ENCODE measurements at places on chromosomes 12 and 14.

DNA sequence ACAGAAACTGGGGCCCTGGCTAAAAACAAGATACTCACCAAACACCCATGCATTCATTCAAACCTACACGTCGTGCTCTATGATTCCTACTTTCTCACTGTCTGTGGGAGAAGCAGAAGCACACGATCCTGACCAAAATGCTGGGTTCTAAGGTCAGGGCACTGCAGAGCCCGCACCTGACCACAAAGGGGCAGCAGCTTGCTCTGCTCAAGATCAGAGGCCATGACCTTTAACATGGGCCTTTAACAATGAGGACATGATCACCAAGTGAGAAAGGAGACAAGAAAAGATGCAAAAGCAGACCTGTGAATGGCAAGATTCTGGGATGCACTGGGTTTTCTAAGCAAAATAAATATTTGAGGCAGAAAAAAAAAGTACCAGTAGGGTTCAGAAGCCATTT, 40.1 kb upstream of the VPS33A start:
- DNase-seq = no peak

DNA sequence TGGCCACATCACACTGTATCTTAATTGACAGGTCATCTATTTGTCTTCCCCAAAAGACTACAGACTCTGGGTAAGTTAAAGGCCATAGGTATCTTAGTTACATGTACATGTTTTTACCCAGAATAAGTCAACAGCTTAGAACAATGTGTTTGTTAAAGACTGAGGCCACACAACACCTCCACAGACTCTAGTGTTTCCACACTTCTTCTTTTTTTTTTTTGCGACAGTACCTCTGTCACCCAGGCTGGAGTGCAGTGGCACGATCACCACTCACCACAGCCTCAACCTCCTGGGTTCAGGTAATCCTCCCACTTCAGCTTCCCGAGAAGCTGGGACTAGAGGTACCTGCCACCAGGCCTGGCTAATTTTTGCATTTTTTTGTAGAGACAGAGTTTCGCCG, 1.3 kb downstream of the GPN3 start:
- DNase-seq = no peak

DNA sequence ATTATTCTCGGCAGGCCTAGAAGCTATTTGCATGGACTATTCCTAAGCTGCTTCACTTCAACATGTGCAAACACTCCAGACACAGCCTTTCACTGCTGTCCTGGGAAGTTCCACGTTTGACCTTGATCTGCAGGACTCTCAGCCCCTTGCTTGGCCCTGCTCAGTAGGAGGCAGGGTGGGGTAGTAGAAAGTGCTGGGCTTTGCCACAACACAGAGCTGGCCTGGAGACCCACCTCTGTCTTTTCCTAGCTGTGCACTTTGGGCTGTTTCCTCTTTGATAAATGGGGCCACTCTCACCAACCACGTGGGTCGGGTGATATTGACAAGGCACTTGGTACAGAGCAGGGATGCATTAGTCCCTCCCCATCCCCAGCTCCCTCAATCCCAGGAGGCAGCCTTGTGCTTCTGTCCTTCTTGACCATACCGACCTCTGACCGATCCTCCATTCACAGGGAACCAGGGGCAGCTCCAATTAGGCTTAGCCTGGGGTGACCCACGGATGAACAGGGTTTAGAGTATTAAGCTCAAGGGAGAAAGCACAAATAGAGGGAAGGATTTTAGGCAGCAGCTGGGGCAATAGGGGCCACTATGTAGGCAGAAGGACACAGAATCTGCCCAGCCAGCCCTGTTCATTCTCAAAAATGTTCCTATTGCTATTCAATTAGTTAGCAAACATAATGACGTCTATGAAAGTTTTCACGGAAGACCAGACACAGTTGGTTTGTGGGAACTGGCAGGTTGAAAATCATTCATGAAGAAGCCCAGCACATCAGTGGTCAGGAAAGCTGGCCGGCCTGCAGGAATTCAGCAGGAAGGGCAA, 63.3 kb downstream of the SYNE3 start:
- no peak for DNase-seq

DNA sequence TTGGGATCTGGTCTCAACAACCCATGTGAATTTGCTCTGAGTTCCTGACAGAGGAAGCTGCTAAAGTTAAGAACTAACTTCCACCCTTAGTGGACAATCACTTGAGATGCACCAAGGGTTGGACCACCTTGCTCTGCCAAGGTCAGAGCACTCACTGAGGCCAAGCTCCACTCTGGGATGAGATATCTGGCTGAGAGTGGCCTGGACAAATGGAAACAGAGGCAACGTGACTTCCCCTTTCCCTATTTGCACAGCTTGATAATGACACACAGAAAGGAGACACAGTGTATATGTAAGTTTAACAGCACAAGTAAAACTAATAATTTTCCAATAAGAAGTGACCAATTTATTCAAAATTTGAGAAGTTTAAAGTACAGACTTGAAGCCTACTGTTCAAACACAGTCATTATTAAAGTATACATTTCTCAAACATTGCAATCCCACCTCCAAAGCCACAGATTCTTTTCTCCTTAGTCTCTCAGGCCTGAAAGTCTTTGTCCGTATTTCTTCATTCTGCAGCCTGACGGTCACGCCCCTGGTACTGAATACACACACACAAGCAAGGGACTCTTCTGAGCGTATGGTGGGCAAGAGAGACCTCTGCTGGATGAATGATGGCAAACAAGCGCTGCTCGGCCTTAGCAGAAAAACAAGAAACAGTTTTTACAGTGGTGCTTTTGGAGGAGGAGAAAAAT, 28.6 kb downstream of the TMEM30B start:
- peak; percentile 83 for DNase-seq

DNA sequence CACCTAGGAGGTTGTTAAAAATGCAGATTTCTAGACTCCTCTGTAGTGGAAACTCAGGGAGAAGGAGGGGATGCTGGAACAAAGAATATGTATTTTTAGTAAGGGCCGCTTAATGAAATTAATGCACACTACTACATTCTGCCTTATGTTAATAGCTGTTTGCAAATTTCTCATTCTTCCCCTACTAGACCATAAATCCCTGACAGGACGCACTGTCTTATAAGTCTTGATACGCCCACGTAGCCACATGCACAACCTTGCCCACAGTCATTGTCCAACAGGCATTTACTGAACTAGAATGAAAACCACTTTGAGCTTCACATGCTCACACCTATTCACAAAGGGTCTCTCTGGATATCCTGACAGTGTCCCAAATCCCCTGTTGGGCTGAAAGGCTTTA, 10.5 kb downstream of the KRT2 start:
- peak; percentile 0 for DNase-seq

GRCh38 chr12:1504304-1504894, 90.0 kb downstream of the FBXL14 start:
- DNase-seq = peak; percentile 36

DNA sequence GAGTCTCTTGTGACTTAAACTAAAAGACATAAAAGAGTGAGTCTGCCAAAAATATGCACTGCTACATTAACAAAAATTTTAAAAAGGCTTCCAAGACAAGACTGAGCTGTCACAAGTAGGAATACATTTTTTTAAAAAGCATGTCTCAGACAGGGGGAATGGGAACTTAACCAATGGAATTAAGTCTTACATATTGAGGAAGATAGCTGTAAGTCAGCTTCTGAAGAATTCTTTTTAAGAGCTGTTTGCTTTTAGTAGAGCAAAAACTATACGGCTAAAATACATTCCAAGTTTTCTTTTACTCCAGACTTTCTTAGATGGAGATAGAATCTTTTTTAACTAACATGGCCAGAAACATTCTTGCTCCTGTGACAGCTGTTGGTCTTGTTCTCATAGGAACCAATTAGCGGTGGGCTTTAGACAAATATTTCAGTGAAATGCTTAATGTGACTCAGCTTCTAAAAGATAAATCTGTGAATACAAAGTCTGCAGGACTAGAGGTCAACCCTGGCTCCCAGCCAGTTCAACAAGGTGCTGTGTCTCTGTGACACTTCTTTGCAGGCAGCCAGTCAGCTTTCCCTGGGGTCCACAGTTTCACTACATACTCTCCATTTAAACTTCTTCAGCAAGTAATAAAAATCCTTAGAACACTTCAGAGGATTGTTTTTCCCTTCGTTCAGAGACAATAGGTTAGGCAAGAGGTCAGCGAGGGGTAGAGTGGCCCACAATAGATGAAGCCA, 187.6 kb downstream of the NAV3 start:
- DNase-seq = no peak

- no peak for DNase-seq
These were observed 23.7 kb downstream of the PIGH start for GRCh38 chr14:67576216-67576955.

DNA sequence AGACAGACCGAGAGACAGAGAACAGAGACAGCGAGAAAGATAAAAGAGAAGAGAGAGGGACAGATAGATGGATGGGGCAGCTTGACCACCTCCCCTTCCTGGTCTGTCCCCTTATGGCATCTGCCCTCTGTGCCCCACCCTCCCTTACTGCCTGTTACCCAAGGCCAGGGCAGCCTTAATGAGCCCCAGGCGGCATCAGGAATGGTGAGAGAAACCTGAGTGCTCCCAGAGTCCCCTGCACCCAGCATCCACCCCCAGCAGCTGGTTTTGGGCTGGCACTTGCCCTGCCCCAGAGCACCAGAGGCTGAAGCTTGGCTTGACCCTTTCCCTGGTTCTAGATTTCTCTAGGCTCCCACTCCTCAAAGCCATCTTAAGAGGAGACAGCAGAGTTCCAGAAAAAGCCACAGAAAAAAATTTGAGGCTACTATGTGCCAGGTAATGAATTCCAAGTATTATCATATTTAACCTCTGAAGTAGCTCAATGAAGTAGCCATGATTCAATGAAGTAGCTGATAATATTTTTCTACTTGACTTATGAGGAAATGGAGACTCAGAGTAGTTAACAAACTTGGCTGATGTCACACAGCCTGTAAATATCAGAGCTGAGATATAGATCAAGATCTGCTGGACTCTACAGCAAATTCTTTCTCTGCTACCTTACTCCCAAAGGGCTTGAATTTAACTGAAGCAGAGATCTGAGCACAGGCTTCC, 2.0 kb upstream of the ZNF385A start:
- DNase-seq = no peak

DNA sequence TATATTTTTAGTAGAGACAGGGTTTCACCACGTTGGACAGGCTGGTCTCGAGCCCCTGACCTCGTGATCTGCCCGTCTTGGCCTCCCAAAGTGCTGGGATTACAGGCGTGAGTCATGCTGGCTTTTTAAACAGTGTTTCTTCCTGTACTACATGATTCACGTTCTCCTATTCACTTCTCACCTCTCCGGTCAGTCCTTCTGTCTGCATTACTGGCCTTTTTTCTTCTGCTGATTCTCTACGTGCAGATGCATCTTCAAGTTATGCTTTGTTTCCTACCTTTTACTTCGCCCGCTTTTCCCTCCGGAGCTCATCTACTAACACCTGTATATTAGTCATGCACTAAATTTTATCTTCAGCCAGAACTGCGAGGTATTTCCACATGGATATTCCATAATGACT, 296.2 kb upstream of the FLRT2 start:
- DNase-seq = no peak

GRCh38 chr14:24908592-24909236, 141.2 kb downstream of the STXBP6 start:
- DNase-seq = no peak

GRCh38 chr12:111598637-111599452, at the start of gene ATXN2:
Gene ATXN2, minus strand, starts transcription at chr12:111599315. Its CDS starts 281 bp downstream, at chr12:111599034.
- peak; percentile 95 for DNase-seq

- no peak for DNase-seq
These were observed 5.1 kb upstream of the ANAPC5 start for GRCh38 chr12:121357331-121357730.

- DNase-seq = no peak
These were observed 1.9 kb downstream of the ASCL1 start for GRCh38 chr12:102959391-102959790.

- no peak for DNase-seq
These were observed 96.6 kb downstream of the PRKCH start for GRCh38 chr14:61417883-61418455.

DNA sequence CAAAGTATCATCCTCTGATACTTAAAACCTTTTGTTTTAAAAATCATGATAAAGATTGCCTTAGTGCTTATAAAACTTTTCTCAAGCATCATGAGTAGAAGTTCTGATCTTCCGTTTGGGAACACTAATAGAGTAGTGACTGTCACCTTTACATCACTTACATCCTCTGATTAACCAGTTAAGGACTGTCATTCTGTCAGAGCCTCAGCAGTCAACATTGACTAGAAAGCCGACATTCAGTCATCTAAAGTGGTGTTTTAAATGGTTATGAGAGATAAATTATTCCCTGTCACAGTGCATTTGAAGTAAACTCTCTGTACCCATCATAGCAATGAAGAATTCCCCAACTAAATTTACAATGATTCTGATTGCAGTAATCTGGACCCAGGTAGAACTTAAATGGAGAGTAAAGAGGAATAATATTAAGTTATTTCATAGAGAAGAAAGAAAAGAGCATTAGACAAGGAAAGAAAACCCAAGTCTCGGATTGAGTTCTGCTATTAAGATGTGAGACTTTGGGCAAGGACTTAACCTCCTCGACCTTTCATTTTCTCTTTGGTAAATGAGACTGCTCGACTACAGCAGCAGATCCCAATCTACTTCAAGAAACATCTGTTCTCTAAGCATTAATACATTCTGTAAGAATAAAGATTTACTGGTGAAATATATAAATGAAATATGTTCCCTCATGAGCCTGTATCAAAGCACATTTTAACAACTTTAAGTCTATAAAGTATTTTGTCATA, 563.9 kb upstream of the LMO3 start:
- DNase-seq = no peak

DNA sequence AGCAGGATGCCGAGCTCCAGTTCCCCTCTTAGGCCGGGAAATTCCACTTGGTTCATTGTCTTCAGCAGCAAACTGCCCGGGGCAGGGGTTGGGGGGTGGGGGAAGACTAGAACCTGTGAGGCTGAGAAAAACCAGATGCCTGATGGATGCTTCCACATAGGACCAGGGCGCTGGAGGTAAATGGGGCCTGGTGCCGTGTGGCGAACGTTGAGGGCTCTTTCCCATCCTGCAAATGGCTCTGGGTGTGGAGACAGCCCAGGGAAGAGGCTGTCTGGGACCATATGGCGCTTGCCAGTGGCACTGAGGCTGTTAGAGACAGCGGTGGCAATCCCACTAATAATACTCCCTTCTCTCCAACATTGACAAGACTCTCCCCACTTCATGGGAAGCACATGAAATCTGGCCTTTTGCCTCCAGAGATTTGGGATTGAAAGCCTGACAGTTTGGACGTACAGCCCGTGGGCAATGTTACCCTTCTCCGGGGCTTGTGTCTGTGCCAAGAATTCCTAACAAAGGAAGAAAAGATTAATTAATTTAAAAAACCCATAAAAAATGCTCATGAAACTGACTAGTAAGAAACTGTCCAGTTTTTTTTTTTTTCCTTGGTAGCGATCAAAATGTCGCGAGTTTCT, 44.5 kb downstream of the MAP1LC3B2 start:
- no peak for DNase-seq

GRCh38 chr12:21428241-21428640, 9.2 kb upstream of the PYROXD1 start:
- no peak for DNase-seq

GRCh38 chr14:90405101-90405500, 8.3 kb downstream of the CALM1 start:
- DNase-seq = no peak

- DNase-seq = peak; percentile 63
These were observed 580.2 kb downstream of the ETNK1 start for GRCh38 chr12:23204933-23205778.

GRCh38 chr12:3225796-3226180, 148.6 kb downstream of the TSPAN9 start:
- DNase-seq = no peak
